ENCODE measurements at places on chromosomes 5 and 9.

DNA sequence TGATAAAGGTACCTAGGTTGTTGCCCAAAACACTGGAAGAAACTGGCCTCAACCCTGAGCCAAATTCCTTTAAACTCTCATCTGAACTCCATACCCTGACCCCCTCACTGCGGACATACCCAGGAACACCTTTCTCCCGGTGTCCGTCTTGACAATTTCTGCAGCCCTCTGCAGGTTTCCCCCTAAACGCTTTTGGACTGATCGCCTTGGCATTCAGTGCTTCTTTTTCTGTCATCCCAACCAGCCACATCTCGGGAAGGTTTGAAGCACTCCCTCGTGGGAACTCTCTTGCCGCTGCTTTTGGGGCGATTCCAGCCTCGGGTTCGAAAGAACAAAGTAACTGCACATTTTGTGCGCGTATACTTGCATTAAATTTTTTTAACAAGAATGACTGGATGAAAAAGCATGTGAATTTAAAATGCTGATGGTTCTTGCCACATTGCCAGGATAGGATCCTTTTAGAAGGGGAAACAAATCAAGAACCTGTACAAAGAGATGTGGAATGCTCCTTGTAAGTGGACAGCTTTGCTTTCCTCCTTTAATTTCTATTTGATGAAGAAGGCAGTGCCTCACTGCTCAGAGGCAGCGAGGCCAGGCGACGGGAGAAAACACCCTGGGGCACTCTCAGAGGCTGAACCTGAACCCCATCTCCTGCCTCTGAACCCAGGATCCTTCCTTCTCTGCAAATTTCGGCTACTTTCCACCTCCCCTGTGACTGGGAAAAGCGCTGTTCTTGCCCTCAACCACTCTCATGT, 615 bp downstream of the PSMD5 start:
- DNase-seq, result no peak

GRCh38 chr5:82480331-82480730, 202.2 kb upstream of the RPS23 start:
- no peak for DNase-seq

GRCh38 chr9:33202552-33203201, 35.5 kb upstream of the B4GALT1 start:
- DNase-seq, result no peak

GRCh38 chr5:66697796-66698564, 101.8 kb downstream of the MAST4 start:
- no peak for DNase-seq

DNA sequence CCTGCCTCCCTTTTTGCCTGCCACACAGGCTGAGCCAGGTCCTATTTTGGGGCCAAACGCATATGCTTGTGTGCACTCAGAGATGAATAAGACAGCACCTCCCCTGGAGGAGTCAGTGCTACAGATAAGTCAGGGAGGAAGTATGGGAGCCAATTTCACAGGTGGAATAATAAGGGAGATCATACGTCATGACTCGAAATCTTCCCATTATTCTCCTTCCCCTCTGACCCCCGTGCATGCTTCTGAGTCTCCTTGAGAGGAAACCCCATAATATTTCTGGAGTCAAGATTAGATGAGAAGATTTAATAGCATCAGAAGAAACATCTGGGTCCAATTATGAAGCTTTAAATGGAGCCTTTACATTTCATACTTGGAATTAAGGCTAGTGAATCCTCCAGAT, 15.1 kb upstream of the ZCCHC7 start:
- DNase-seq, result no peak

- DNase-seq, result no peak
Measured at GRCh38 chr5:107955321-107955720, 284.6 kb upstream of the EFNA5 start.

DNA sequence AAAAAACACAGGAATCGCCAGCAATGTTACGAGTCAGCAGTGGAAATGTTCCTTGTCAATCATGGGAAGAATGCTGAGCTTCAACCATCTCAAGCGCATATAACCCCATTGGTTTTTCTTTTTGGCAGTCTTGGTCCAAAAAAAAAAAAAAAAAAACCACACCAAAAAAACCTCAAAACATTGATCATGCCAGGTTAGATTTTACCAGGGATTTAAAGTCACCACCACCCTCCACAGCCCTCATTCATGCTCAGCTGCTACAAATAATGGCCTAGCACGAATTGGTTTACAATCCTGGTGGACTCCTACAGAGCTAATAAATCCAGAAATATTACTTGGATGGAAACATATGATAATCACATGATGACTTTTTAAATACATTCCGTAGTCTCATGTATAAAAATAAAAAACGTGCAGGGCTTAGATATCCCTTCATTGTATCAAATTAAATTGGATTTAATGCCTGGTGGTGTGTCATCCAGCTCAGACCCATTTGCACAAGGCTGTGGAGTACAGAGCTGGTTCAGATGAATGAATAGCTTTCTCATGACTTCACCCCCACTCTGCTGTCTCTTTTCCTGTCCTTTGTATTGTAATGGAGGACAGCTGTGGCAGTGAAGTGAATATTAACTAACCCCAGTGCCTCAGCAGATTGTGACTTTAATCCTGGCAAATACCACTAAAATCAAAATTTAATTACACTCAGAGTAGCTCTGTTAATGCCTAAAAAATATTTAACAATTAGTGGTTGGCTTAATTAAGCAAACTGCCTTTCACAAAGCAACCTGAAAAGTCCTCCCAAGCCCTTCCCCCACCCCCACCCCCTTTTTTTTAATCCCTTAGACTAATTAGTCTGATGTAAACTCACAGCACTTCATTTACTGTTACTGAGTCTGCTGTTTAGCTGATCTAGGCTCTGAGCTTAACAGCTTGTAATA, 626.5 kb upstream of the ZNF608 start:
- peak; percentile 48 for DNase-seq

DNA sequence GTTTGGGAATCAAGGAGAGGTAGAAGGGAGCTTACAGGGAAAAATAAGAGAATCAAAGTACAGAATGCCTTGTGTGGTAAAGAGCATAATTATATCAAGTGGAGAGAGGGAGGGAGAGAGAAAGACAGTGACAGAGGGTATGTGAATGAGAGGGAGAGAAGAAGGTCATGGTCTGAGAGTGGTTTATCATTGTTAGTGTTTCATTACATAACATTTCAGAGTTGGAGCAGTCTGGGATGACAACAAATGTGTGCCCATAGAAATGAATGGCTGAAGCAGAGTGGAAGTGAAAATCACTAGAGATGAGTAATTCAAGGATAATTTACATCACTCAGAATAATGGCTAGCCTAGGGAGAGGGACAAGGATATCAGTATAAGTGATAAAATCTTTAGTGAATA, 799.2 kb downstream of the TLE1 start:
- DNase-seq, result no peak

DNA sequence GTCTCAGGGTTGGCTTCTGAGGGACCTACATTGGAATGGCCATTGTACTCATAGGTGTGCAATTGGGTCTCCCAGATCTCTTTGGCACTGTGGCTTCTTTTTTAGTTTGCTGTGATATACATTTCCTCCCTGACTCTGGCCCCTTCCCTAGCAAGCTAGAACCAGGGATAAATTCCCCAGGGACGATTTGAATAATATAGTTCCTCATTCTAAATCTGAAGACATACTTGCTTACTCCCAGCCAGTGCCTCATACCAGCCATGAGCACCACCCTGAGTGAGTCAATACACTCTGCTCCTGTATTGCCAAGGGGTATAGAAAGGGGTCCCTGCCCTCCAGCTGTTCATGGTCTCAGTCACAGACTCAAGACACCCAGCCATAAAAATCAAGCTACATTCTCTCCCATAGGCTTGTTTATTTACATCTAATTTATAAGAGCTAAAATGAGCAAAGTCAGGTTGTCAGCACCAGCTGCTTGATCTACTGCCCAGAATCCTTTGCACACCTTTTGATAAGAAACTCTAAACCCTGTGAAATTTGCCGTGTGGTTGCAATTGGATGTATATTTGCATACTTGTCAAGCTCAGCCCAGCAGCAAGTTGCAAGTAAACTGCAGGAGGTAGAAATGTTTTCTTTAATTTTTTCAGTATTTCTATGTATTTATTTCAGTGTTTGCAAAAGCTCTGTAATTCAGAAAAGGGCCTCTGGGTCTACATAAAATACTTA, 219.9 kb upstream of the IRX1 start:
- DNase-seq, result no peak

GRCh38 chr5:138523406-138523805, 19.6 kb downstream of the ETF1 start:
- DNase-seq, result no peak

- DNase-seq, result no peak
Measured at GRCh38 chr5:111299067-111299481, 74.9 kb downstream of the CAMK4 start.

- no peak for DNase-seq
Measured at GRCh38 chr5:145044970-145045369, 790.2 kb downstream of the PRELID2 start.

GRCh38 chr9:127769929-127770582, 8.4 kb downstream of the SH2D3C start:
- no peak for DNase-seq

- DNase-seq, result no peak
Measured at GRCh38 chr5:107744418-107745330, 73.9 kb upstream of the EFNA5 start.

GRCh38 chr9:131282688-131283422, 6.5 kb upstream of the FAM78A start:
- no peak for DNase-seq

- no peak for DNase-seq
Measured at GRCh38 chr5:59553992-59554391, 339.5 kb downstream of the PDE4D start.

DNA sequence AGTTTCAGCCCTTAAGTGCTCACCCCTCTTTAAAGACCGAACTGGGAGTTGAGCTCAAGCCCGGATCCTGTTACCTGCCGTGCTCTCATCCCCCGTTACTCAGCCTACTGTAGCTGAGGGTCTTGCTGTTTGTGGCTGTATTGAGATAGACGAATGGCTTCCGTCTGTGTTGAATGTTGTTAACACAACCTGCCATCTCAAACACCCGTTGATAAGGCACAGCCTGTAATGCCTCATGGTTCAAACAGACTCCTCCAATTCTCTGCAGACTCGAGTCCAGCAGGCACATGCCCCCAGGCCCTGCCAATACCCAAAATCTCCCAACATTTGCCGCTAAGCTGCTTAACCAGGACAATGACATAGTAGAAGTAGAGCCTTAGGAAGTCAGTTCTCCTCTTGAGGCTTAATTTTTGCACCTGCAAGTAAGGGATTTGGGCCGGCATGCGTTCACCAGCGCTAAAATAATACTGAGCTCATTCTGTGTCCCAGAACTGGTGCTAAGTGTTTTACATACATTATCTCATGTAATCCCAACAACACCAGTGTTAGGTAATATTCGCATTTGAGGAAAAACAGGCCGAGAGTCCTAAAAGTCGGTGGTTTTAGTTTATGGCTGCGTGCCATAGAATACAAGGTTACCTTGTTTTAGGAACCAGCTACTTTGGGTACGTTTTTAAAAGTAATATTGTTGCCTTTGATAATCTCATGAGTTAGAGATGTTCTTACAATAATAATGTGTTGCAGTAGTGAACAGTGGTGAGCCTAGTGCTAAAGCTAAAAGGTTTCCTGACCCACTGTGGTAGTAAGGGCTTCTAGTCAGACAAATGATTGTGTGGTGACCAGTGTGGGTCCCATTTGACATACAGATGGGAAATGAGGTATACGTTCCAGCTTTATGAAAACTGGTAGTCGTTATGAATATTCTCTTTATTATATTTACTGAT, 1.5 kb upstream of the RFX3 start:
- DNase-seq, result peak; percentile 56

GRCh38 chr9:114803479-114804265, 2.2 kb downstream of the TNFSF15 start:
- DNase-seq, result no peak

Measured in NCI-H1105 (cell line).